Umbilical cord (tissue), 2 donors: ENCODE measurements at places on chromosomes 7 and 10. TPM values are rescaled to one million over a fixed set of nuclear protein-coding genes. Genes with fewer than 3 reads are reported as not detected.

Gene LDB3
- 3.4 TPM for total RNA-seq

Gene GIMAP6
- total RNA-seq: 8.7 TPM

Gene NPSR1
- total RNA-seq: not detected

DNA sequence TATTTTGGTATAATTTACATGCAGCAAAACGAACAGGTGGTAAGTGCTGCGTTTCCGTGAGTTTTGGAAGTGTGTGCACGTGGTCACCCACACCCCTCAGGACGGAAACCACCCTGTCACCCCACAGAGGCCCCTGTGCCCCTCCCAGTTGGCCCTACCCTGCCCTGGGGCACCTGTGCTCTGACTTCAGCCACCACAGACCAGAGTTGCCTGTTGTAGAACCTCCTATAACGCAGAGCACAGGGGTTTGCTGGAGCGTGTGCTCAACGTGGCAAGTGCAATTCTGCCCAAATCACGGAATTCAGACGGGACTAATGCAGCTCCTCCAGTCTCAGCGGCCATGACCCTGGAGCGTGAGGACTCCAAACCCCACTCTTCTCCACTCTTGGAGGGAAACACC is 9.6 kb upstream of the CFAP46 start:
- no peak for DNase-seq

DNA sequence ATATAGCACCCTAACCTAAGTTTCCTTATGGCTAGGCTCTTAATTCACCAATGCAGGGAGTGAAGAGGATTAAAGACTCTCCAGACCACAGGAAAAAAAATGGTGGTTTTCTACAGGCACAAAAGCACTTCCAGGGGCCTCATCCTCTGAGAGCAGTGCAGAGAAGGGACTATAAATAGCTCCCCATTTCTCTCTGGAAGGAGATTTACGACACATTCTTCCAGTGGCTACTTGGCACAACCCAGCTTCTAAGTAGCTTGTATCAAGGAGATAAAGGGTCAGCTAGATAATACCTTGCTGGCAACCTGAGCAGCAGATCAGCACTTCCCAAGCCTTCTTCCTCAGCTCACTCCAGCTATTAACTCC is 73.5 kb downstream of the CRPPA start:
- peak; percentile 87 for DNase-seq
